Stimulated activated CD4-positive, alpha-beta T cell treated with anti-CD3 and anti-CD28 coated beads, Interleukin-12 subunit alpha, Interleukin-12 subunit beta, amount 100 ng/mL, for 48 hours (primary cell): ENCODE measurements at places on chromosomes 1 and 21.

GRCh38 chr1:214566158-214567104 lies 15.0 kb upstream of the PTPN14 start:
- no peak for DNase-seq

DNA sequence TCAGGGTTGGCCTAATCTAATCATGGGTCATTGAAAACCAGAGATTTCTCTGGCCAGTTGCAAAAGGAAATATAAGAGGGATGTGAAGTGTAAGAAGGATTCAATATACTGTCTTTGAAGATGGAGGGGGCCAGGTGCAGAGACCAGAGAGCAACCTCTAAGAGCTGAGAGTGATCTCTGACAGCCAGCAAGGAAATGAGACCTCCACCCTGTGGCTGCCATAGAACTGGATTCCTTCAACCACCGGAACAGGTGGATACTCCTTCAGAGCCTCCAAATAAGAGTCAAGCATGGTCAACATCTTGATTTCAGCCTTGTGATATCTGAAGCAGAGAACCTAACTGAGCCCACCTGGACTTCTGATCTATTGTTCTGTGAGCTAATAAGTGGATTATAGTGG lies 128.4 kb downstream of the CYYR1 start:
- no peak for DNase-seq

GRCh38 chr21:35529171-35529863 lies 480.2 kb upstream of the RUNX1 start:
- DNase-seq: no peak

- no peak for DNase-seq
These were observed 50.9 kb downstream of the MDM4 start for GRCh38 chr1:204567071-204567470.

DNA sequence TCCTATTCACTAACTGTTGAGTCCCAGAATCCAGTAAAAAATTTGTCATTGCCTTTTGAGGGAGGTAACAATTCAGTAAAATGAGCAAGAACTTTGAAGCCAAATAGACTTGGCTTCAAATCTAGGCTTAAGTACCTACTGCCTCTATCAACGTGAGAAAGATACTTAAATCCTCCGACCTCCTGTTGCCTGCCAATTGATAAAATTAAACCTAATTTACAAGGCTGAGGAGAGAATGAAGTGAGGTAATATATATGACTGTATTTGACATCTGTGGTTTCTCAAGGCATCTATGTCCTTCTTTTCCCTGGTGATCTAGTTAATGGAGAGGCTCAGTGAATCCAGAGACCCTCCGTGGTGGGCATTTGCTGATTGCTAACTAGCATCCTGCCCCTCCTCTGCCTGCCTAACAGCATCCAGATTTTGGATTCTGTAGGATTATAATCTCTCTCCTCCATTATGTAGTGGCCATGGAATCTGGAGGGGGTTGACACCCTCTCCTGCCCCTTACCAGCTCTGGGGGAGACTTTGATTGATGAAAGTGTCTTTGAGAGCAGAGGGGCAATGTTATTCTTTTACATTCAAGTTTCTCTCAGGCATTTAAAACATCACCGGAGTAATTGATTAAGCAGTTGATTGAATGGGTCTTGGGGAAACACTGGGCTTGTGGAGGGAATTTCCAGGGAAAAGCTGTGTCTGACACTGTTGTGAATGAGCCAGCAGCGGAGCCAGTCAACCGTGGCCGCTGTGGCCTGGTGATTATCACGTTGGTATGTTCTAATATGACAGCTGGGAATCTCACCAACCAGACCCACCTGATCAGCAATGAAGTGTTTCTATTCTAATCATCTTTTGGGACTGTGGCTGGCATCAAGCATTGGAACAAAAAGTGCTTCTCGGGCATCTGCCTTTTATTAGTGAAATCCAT lies 140.7 kb upstream of the FAM78B start:
- DNase-seq: no peak

- no peak for DNase-seq
These were observed 4.4 kb downstream of the CYB561D1 start for GRCh38 chr1:109498161-109498801.

GRCh38 chr1:29664711-29665110 lies 428.4 kb downstream of the PTPRU start:
- no peak for DNase-seq

DNA sequence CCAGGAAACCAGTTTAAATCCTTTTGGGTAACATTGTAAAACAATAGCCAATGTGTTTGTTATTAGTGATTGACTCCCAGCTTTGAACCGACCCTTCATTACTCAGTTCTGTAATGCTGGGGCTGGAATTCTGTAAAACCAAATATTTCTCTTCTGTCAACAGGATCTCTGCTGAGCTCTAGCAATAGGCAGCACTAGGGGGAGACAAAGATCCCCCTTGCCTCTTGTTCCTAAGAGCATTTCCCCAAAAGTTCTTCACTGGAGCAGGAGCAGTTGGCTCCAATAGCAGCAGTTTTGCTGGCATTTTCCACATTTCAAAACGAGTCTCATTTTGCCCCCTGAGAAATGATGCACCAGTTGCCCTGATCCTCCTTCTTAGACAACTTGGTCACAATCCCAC lies 1671.1 kb downstream of the MRPL39 start:
- DNase-seq: no peak

DNA sequence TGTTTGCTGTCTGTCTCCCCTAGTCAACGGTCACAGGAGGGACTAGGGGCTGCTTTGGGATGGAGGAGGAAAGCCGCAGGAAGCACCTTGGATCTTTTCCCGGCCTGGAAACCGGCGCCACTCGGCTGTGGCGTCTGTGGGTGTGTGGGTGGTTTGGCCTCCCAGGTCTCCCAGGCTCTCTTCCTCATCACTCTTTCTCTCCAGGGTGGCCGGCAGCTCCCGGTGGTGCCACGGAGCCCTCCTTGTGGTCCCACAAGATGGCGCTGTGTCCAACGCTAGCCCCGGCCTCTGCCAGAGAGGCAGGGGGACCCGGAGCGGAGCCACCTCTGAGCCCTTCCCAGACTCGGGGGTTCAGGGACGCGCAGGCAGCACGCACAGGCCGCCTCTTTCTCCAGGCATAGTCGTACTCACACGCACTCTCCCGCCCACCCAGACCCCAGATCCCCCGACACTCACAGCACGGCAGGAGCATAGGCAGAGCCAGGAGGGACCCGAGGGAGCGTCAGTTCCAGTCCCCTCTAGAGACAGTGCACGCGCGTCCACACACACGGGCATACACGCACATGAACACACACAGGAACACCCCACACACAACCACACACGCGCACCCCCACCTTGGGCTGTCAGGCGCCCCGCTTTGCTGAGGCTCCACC lies 31.2 kb downstream of the CDCP2 start:
- peak; percentile 69 for DNase-seq

GRCh38 chr1:91895832-91896556 lies 10.0 kb upstream of the TGFBR3 start:
- DNase-seq: no peak

DNA sequence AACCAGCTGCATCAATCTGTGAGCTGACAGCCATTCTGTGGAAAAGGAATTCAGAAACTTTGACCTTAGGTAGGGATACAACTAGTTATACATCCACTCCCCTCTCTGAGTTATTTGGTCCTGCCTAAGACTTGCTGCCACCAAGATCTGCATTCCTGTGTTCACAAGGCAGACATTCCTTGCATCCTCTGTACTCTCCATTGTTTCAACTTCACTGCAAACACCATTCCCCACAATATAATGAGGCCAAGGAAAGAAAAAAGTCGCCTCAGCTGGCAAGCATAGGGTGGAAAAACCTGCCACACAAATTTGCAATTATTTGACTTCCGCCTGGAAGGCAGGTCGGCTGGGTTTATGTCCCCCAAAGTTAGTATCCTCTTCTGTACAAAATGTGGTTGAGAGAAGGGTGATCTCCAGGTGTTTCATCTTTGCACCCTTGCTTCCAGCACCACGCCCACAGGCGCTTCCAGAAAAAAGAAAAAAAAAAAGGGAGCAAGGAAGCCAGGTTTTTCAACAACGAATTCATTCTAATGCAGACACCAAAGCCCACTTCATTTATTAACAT lies 676 bp upstream of the CTTNBP2NL start:
- DNase-seq: no peak

DNA sequence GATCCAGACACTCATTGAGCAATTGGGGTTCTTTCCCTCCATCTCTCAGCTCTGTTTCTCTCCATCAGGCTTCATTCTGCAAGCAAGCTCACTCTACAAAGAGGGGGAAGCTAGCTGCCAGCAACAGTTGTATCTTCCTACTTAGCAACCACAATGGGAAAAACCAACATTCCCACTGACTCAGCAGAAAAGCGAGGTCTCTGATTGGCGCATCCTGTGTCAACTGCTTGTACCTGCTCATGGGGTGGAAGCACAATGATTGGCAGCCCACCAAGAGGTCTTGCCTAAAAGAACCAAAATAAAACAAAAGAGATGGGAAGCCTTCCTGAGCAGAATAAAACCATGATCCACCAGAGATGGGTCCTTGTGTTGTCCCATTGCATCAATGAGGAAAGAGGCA lies 4.0 kb upstream of the CDA start:
- no peak for DNase-seq

GRCh38 chr1:203465948-203466347 lies 9.7 kb upstream of the PRELP start:
- DNase-seq: no peak

DNA sequence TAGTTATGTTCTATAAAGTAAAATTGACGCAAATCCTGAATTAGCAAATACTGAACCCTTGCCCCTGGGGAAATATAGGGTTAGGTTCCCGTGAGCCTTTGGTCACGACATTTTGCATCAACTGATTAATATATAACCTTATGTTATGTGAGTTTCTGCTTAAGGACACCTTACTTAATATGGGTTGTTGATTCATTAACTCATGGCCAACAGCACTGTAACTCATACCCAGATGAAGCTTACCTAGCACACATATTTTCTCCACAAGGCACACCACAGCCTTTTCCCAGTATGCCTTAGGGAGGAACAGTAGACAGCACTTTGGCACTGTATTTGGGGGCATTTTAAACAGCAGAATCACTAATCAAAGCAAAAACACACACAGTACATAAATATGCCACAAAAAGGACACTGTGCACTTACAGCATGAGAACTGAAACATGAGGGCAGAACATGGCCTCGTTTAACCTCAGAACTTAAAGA lies 15.1 kb downstream of the INAVA start:
- DNase-seq: no peak

GRCh38 chr1:55448261-55448660 lies 233.1 kb upstream of the USP24 start:
- no peak for DNase-seq

GRCh38 chr1:56639211-56639610 lies 5.9 kb upstream of the PRKAA2 start:
- DNase-seq: no peak

DNA sequence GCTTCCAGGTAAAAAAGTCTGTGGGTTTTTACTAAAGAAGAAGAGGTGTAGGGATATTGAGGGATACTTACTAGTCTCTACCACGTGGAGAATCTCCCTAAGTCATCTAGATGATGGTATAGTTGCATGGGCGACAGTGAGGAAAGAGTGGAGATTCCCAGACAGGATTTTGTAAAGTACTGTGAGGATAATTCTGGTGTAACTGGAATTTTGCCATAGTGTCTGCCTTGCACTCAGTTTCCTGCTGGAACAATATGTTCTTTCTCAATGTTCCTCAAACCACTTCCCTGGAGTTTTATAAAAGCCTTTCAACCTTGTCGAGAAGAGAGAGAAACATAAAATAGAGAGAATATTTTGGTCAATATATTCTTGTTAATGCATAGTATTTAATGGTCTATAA lies 95.1 kb upstream of the WLS start:
- no peak for DNase-seq

GRCh38 chr1:183125279-183125999 lies 60.6 kb upstream of the LAMC2 start:
- DNase-seq: no peak

DNA sequence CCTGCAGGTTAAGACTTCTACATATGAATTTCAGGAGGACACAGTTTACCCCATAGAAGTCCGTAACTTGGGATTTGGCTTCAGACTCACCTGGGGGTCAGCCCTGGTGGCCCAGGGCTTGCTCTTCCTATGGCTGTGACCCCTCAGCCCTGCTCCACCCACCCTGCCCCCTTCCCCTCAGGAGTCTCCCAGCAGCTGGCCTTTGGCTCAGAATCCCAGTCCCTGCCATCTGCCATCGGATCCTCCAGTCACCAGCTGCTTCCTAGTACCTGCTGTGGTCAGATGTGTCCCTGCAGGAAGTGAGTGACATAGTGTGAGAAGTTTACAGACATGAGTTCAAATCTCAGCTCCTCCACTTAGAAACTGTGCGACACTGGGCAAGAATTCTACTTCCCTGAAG lies 332.6 kb downstream of the NPHP4 start:
- no peak for DNase-seq

DNA sequence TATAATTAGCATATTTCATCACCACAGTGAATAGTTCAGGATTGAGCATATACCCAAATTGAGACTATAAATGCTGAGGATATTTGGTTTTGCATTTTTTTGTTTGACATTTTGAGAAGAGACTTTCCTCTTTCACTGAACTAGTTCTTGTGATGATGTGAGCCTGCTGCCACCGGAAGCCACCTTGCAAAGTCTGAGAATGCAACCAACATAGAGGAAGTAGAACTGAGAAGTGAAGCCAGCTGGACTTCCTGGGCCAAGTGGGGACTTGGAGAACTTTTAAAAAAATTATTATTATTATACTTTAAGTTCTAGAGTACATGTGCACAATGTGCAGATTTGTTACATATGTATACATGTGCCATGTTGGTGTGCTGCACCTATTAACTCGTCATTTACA lies 102.3 kb downstream of the RPE65 start:
- DNase-seq: no peak

- DNase-seq: no peak
These were observed 6.5 kb upstream of the FGGY start for GRCh38 chr1:59290193-59290949.

DNA sequence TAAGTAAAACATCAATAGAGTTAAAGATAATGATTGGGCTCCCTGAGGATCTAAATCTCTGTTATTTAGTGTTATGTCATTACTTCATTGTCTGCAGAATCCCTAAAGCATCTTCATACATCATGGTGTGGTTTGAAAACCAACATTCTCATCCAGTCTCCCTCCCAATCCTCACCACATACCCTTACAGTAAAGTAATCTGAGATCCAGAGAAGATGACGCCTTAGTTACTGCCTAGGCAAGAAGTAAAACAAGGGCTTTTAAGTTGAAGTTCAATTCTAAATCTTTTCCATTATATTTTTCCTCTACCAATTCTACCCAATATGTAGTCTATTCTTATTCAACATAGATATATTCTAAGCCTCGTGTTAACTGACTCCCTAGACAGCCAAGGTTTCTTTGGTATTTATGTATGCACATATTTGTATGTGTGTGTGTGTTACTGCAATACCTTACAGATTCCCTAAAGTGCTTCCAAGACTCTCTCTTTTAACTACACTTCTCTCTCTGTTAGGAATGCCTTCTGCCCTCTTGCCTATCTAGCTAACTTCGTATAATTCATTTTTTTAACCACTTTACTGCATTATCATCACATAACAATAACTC lies 17.3 kb downstream of the DPH5 start:
- DNase-seq: no peak

DNA sequence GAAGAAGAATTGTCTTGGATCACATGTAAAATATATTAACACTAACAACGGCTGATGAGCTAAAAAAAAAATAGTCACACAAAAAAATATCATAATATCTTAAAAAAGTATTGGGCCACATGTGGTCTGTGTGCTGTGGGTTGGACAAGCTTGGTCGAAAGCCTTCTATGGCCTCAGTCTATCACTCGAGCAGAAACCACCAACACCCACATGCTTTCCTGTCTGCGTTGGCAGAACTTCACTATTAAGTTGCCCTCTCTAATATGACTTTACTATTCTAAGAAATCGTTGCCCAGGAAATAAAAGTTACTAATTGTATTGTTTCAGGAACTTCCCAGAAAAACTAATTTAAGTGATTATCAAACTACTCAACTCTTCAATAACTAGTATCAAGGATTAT lies 28.2 kb upstream of the ETS2 start:
- DNase-seq: no peak
